ENCODE measurements at places on chromosomes 5 and 9. TPM values are rescaled to one million over a fixed set of nuclear protein-coding genes. Genes with fewer than 3 reads are reported as not detected.

The IFNA13 gene
- total RNA-seq: not detected

The ITGA2 gene
- 83.6 TPM for total RNA-seq

- DNase-seq: no peak
Observed at GRCh38 chr9:81058782-81059181, 630.6 kb downstream of the TLE1 start.

GRCh38 chr5:159442206-159442850 is 112.0 kb upstream of the IL12B start:
- DNase-seq: peak; percentile 23

DNA sequence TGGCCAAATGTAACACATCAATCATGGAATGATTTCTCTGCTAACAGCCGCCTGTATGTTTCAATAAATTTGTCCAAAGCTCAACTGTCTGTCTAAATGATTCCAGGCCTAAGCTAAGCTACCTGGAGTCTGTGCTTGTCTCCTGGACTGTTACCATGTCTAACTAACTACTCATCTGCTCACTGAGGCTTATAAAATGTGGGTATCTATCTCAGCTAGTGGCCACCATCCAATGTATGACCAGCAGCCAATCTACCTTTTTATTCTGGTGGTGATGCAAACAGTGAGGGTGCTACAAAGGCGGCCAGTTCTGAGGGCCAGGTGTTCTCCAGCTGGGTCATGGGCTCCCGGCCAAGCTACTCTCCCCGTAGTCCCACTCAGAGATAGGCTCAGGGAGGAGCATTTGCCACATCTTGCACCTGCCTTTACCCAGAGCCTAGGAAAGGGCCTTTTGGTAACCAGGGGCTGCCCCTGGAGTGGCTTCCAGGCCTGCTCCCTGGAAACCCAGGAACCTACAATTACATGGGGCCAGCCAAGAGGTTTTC is 59.1 kb downstream of the PFDN1 start:
- DNase-seq: no peak

Data from IMR-90 (cell line).